ENCODE measurements at places on chromosomes 5 and 9.
A peak's percentile ranks its signal among the peaks of the same experiment; 100 is the strongest.

DNA sequence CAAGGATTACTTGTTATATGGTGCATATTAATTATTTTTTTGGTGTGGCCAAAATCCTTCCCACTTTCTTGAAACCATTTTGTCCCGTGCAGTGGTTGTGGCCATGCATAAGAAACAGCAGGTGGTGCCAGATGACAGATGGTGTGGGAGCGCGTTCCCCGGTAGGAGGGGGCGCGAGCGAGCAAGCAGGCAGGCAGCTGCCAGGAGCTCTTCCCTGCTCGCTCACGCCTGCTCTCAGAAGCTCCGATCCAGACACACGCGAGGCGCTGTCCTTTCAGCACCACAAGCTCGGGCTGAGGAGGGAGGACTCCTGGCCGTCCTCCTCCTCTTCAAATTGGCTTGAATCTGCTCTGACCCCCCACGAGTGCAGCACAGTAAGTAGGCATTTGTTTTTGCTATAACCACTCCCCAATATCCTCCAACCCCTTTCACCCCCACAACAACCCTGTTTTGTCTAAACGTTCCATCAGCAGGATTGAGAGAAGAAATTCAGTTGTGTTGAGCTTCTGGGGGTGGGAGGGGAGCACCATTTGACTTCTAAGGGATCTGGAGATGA, at the start of gene NSG2:
NSG2 (plus strand) TSS at position 237 of the 556 bp plus-strand sequence. CDS start 1,050 bp downstream, outside the sequence.
- DNase-seq: peak; percentile 93

DNA sequence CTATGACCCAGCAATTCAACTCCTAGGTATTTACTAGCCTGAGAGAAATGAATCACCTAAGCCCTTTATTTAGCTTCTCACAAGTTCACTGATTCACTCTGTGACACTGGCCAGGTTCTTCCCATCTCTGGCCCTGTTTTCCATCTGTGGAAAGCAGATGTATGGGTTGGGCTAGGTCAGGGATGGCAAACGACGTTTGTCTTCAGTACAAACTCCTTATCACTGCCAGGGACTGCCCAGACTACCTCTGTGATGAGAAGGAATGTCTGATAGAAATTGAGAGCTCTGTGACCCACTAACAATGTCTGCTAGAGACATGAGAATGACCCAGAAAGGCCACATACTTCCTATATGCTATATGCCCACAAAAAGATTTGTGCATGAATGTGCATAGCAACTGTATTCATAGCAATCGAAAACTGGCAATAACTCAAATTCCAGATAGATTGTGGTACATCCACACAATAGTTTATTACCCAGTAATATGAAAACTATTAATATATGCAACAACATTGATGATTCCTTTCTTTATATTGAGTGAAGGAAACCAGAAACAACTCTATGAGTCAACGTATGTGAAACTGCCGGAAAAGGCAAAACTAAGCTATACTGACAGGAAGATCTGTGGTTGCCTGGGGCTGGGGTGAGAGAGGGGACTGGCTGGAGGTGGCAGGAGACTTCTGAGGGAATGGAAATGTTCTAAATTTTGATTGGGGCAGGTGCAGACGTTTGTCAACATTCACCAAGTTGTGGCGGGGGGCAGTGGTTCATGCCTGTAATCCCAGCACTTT, 32.0 kb upstream of the ADAM19 start:
- no peak for DNase-seq

DNA sequence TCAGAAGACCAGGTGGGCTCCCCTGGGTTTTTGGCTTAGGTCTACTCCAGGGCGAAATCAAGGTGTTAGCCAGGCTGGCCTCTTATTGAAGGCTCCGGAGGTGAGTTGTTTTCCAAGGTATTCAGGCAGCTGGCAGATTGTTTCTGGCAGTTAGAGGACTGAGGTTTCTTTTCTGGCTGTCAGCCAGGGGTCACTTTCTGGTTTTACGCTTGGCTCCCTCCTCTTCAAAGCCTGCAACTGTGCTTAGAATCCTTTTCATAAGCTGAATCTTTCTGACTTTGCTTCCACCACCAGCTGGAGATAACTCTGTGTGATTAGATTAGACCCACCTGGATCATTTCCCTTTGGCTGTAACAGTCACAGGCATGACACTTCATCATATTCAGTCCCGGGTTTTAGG, 24.6 kb downstream of the RFK start:
- DNase-seq: no peak

DNA sequence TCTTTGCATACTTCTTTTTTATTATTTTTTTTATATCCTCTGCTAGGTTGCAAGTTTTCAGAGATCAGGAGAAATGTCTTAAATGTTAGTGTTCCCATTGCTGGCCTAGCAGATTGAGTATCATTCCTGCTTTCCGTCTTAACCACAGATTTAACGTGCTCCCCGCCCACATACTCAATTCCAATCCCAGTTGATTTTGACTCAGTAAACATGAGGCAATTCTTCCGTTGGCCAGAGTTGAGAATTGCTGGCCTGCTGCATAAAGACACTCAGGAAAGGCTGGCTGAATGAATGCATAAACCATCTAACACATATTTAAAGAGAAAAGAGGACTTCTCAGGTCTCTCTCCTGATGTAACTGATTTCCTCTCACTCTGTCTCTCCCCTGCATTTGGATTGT, 46.8 kb upstream of the PLPP6 start:
- DNase-seq: no peak

GRCh38 chr9:136793086-136793946, 2.2 kb downstream of the TMEM141 start:
- no peak for DNase-seq

DNA sequence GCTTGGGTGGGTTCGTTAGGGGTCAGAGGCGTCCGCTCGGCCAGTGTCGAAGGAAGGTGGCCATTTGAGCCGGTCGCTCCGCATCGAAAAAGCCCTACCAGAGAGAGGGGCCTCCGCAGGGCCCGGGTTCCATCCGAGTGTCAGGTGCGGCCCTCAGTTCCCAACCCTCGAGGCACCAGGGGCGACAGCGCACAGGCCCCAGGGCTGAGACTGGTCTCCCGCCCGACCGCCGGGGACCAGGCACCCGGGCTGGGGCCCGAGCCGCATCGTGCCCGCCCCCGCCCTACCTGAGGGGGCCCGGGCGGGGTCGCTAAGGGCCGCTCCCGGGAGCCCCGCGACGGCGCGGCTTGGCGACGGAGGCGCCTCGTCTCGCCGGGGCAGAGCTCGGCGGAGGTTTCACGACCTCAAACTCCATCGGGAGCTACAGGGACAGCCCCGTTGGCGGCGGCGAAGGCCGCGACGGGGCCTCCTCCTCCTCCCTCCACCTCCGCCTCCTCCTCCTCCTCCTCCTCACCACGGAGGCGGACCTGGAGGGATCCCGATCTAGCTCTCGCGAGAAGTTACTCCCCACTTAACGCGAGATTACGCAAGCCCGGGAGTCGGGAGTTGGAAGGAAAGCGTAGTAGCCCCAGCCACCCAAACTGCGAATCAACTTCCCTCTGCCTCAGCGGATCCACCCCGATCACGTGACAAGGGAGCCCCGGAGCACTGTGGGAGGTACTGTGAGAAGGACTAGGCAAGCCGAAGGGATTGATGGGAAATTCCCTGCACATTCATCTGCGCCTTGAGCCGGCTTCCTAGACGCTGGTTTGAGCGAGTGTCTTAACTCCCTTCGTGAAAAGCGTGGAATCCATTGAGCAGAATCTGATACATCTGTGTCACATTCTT, at the start of gene RC3H2:
RC3H2 (minus strand) TSS at position 537 of the 888 bp plus-strand sequence. CDS start 7,850 bp downstream, outside the sequence.
- peak; percentile 96 for DNase-seq

GRCh38 chr5:65078331-65078730, 309.6 kb downstream of the CWC27 start:
- DNase-seq: no peak

GRCh38 chr5:112957036-112957808, 19.4 kb upstream of the DCP2 start:
- no peak for DNase-seq

DNA sequence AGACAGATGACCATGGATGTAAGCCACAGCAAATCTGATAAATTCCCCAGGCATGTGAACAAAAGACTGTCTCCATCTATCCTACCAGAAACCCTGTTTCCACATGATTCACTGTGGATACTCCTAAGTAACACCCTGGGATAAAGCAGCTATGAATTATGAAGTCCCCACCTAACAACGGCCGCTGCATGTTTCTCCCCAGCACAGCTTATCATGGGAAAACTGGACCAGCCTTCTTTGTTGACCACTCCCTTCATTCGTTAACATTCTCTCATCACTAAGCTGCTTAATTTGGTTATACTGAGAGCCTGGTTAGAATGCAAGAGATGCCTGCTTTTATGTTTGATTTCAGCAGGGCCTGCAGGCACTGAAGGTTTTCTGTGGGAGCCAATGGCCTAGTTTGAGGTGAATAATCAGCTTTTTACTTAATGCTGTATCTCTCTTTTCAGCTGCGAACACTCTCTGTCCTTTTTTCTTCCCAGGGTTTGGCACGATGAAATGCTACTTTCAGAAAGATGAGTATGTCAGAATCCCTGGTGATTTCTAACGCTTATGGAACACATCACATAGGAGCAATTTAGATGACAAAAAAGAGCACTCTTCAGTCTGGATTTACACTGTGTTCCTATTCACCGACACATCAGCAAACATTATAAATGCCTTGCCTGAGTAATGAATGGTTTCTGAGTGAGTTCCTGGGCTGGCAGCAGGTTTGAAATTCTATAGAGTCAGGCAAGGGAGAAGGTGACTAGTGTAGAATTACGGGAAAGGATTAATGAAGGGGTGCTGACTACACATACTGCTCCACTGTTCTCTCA, 318.4 kb upstream of the ZNF608 start:
- no peak for DNase-seq

GRCh38 chr9:89619019-89619418, 14.2 kb downstream of the GADD45G start:
- peak; percentile 26 for DNase-seq

- DNase-seq: no peak
Measured at GRCh38 chr9:118635416-118635815, 733.8 kb downstream of the BRINP1 start.

DNA sequence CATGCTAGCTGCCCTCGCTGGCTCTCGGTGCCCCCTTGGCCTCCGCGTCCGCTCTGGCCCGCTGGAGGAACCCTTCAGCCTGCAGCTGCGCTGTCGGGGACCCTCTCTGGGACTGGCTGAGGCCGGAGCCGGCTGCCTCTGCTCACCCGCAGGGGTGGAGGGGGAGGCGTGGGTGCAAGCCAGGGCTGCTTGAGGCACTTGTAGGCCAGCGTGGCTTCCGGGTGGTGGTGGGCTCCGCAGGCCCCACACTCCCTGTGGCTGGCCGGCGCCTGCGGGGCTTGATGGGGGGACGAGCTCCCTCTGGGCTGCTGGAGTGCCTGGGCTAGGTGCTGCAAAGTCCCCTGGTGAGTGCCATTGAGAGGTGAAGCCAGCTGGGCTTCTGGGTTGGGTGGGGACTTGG, 429.6 kb downstream of the LRRC70 start:
- DNase-seq: no peak

- no peak for DNase-seq
Measured at GRCh38 chr9:134818591-134818990, 62.0 kb upstream of the FCN2 start.

DNA sequence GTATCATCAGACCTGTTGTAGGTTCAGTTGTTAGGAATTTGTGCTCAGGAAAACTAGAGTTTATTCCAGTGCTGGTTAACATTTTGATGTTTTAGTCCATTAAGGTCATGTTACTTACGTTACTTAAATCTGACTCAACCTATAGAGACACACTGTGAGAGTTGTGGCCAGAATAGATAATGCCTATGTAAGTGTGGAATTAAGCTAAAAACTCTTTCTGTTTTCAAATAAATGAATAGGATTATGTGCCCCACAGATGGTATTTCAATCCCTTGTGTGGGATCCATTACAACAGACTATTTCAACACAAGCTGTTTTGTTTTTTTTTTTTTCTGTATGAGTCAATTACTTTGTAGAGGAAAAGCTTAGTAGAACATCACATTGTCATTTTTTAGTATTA, 68.1 kb downstream of the MEGF10 start:
- no peak for DNase-seq

DNA sequence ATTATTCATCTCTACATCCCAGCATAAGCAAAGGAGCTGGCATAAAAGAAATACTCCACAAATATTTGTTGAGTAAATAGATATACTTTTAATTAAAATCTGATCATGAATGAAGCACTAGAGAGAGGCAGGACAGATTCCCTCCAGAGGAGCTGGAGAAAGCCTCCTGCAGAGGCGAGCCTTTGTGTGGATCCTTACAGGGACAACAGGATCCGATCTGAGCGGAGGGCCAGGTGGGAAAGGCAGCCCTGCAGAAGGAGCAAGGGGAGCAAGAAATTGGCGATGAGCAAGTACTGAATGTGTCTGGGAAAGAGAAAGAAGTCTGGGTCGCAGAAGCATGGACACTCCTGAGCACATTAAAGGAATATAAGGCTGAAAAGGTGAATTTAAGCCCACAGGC, 69.4 kb downstream of the EBF1 start:
- no peak for DNase-seq

DNA sequence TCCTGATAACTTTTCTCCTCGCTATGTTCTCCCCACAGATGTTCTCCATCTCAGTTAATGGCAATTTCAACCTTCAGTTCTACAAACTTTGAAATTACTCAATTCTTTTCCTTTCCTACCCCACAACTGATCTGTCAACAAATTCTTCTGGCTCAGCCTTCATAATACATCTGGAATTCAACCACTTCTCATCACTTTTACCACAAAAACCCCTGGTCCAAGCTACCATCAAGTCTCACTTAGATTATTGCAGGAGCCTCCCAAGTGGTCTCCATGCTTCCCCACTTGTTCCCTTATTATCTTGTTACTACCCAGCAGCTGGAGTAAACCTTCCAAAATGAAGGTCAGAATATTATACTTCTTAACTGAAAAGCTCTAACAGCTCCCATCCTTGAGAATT, 110.1 kb downstream of the FBN2 start:
- DNase-seq: no peak

- no peak for DNase-seq
Measured at GRCh38 chr5:133202066-133202665, 150.4 kb downstream of the HSPA4 start.

GRCh38 chr9:86945728-86946200, 1.5 kb downstream of the GAS1 start:
- DNase-seq: peak; percentile 56

Measured in endothelial cell (in vitro differentiated cells).